Stimulated activated CD4-positive, alpha-beta T cell treated with anti-CD3 and anti-CD28 coated beads, Interleukin-1b, Interleukin-23, amount 100 ng/mL, for 4 hours (primary cell): ENCODE measurements at places on chromosomes 6 and 20.

DNA sequence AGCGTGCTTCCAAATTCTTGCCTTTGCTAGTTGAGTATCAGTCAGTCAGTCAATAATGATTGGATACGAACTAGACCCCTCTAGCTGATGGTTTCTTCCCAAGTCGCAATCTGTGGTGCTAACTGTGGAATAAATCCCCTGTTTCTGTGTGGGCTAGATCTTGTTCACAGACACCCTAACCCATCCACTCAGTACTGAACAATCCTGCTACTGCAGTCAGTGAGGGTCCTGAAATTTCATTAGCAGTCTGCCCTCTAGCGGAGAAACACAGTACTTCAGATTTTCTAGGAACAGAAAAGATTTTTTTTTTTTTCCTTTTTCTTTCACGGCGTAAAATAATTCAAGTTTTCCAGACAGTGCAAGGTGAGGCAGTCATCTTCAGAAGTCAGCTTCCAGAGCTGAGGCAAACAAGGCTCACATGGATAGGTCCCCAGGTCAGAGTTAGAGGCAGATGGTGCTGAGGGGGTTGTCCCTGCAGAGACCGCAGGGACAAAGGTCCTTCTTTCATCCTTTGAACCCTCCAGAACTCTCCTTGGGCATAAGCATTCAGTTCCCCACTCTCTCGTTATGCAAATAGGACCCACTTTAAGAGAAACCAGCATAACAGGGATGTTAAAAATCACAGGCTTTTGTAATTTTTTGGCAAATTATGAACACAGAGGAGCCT, 119.6 kb downstream of the SCML4 start:
- DNase-seq, result no peak

- peak; percentile 1 for DNase-seq
These were observed 59.8 kb upstream of the DEK start for GRCh38 chr6:18323935-18324705.

GRCh38 chr6:30227763-30228487, 14.7 kb upstream of the TRIM26 start:
- no peak for DNase-seq

- no peak for DNase-seq
These were observed 10.7 kb upstream of the MLIP start for GRCh38 chr6:54100411-54101006.

DNA sequence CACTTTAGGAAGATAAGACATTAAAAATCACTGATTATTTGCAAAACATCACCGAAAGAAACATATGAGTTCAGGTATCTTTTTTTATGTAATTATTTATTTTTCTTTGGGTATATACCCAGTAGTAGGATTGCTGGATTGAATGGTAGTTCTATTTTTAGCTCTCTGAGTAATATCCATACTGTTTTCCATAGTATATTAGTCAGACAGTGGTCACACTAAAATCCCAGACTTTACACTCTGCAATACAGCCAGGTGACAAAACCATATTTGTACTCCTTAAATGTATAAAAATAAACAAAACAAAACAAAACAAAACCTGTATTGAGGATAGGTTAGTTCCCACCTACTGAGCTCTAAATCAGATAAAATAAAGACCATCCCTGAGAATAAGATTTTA, 1024.3 kb upstream of the EYS start:
- no peak for DNase-seq

GRCh38 chr20:137668-138490, 4.5 kb upstream of the DEFB126 start:
- no peak for DNase-seq
